NCI-H2107 (cell line): ENCODE measurements at places on chromosomes 3 and 15.
A peak's percentile ranks its signal among the peaks of the same experiment; 100 is the strongest.

DNA sequence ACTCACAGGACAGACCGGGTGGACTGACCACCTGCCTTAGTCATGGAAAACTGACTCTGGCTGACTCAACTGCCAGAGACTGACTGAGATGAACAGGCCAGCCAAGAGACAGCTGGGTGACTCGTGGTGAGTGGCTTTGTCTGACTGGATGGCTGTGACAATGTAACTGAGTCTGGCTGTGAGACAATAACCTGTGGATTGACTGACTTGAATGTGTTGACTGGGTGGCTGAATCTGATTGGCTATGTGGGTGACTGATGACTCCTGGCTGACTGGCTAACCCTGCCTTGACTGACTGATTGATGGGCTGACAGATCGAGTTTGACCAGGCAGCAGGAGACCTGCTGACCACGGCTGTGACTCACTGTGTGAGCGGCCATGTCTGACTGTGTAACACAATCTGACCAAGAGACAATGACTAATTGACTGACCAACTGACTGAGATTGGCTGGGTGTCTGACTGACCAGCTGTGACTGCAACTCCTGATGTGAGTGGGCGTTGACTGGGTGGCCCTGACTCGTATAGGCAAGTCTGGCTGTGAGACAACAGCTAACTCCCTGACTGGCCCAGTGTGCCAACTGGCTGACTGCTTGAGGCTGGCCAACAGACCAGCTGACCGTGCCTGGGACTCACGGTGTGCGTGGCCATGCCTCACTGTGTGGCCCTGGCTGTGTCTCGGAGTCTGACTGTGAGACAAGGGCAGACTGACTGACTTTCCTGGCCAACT is 509.1 kb downstream of the SHQ1 start:
- DNase-seq = no peak

DNA sequence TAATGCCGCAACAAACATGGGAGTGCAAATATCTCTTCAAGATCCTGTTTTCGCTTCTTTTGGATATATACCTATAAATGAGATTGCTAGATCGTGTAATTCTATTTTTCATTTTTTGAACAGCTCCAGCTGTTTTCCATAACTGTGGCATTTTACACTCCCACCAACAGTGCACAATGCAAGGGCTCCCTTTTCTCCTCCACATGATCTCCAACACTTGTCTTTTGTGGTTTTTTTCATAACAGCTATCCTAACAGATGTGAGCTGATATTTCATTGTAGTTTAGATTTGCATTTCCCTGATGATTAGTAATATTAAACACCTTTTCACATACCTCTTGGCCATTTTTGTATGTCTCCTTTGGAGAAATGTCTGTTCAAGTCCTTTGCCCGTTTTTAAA is 58.6 kb upstream of the TJP1 start:
- DNase-seq = no peak

DNA sequence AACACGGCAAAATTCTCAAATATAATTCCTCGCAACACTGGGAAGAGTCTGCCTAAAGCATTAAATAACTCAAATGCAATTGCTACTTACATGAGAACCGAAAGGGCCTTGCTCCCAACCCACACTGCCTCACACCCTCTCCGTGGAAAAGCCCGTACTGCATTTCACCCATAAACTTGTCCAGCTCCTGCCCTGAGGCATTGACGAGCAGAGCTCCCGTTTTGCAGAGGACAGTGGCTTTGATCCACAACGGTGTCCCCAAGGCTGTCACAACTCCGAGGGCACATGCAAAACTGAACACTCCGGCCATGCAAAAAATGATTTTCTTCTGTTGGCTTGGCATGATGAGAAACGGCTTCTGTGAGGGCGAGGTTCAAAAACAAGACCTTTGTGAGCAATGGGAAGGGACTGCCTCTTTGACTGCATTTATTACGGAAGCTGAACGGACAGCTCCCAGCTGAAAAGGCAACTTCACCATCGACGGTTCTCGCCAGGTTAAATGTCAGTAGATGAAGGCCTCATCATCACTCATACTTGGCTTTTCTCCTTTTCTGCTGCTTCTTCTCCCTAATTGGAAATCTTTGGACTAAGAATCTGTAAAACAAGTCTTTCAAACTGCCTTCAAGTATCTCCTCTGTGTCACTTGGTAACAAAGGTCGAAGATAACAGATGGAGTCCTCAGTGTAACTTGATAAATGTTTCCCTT is at the start of gene CLRN1:
Gene CLRN1, minus strand, starts transcription at position 362 of the 706 bp plus-strand sequence. Its CDS starts 19 bp downstream, at position 343.
- no peak for DNase-seq

- no peak for DNase-seq
Observed at GRCh38 chr3:10015461-10015904, 10.8 kb upstream of the FANCD2 start.

GRCh38 chr3:153974614-153975013 is 146.6 kb upstream of the ARHGEF26 start:
- no peak for DNase-seq

- DNase-seq = no peak
Observed at GRCh38 chr3:23440416-23441294, 237.5 kb downstream of the UBE2E2 start.

GRCh38 chr3:132283440-132283839 is 33.8 kb upstream of the ACP3 start:
- DNase-seq = no peak

GRCh38 chr15:71254491-71254890 is 139.2 kb downstream of the THSD4 start:
- no peak for DNase-seq

- DNase-seq = no peak
Observed at GRCh38 chr3:183061391-183062172, 37.7 kb downstream of the MCCC1 start.

- DNase-seq = no peak
Observed at GRCh38 chr3:106120356-106120755, 251.5 kb upstream of the CBLB start.

- peak; percentile 12 for DNase-seq
Observed at GRCh38 chr3:98602078-98602678, 8.8 kb upstream of the CPOX start.

DNA sequence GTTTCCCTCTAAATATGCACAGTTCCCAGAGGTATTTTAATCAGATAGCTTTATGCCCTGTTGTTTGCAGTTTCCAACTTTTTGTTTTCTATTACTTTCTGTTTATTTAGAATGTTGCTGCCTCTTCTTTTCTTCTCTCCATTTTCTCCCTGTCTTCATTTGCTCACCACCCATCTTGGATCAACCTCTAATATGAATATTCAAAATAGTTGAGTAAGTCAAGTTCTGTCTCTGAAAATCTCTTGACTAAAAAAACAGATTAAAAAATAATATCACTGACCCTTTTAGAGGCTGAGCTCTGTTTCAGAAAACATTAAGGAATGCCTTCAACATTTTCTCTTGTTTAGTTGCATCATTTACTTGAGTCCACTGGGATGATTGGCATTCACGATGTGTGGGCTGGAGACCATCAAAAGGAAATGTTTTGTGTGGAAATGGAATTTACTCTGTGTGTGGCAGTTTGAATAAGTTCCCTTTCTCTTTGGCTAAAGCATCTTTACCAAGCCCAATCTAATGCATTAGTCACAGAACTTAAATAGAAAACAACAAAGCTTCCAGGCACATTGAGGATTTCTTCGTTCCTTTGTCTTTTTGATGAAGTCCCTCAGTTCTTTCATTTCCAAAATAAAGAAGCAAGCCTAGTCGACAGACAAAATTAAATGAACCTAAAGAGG is 633.9 kb upstream of the TGFBR2 start:
- no peak for DNase-seq

- DNase-seq = no peak
Observed at GRCh38 chr3:16462679-16463078, 50.8 kb downstream of the RFTN1 start.

DNA sequence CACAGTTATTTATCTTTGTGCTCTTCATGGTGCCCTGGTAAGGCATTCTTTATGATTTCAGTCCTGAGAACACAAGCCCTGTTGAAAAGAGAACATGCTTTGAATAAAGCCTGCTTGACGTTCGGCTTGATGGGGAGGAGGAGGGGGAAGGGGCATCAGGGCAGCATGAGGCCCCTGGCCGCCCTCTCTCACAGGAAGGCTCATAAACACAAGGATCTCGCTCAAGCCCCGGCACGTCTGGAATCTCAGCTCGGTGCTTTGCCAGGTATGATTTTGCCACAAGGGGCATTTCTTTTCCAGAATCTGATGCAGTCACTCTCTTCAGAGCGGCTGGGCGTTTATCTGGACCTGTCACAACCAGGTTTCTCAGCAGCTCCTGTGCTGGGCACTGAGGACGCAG is 129.4 kb downstream of the DNAJB8 start:
- DNase-seq = no peak

- DNase-seq = no peak
Observed at GRCh38 chr15:89209057-89209456, 12.3 kb downstream of the RLBP1 start.

- DNase-seq = no peak
Observed at GRCh38 chr3:188574885-188575284, 420.9 kb downstream of the LPP start.

DNA sequence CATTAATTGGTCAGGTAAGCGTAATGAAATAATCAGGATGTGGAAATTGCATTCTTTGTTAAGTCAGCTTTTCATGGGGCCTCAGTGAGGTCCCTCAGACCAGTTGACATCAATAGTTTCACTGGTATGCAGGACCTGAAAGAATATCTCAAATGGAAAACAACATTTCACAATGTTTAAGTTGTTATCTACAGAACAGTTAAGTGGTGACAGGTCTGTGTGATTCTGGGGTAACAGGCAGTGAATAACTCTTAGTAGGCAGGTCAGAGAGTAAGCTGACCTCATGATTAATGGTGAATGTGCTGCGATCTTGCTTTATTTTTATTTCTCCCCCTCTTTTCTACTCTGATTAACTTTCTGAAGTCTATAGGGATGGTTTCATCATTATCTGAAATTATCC is 28.9 kb upstream of the ACP3 start:
- DNase-seq = no peak

- no peak for DNase-seq
Observed at GRCh38 chr3:107662124-107662507, 139.4 kb downstream of the BBX start.

DNA sequence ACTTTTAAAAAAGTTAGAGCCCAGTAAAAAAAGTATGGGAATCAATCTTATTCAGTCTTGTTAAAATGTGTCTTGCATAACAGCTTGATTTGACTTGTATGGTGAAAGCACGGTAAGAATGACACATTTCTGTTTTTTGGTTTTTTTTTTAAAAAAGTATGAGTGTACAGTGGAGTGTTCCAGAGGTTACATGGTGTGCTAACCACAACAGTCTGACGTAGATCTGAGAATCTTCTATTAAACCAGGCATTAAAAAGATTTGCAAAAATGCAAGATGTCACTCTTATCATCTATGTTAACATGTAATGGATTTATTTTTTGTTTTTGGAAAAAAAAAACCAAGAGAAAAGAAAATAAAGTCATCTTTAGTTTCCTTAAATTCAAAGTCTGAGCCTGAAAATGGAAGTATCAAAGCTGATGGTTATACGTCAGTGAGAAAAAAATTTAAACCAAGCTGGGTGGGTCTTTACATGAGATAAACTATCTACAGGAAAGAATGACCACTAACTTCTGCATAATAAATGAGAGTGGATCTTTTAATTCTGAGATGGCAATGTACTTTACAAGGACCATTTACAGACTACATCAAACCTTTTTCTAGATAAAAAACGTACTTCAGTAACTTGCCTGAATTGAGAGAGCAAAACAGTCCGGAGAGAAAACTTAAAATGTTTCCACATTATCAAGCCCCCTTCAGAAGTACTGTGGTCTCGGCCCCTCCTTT is 1.6 kb downstream of the GABPB1 start:
- no peak for DNase-seq

DNA sequence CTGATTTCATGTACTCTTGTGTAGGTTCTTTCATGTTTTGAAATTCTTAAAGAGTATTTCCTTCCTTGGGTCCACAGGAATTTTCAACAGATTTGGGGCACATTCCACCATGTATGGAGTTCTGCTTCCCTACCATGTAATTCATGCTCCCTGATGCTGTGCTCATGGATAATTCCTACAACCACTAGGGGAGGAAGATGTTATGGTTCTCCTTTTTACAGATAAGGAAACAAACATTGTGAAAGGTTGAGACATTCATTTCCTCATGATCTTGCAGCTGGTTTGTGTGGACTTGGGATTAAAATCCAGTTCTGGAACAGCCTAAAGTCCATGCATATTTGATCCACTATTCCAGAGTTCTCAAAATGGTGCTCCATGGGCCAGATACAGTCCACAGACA is 174.9 kb upstream of the FRMD4B start:
- no peak for DNase-seq

DNA sequence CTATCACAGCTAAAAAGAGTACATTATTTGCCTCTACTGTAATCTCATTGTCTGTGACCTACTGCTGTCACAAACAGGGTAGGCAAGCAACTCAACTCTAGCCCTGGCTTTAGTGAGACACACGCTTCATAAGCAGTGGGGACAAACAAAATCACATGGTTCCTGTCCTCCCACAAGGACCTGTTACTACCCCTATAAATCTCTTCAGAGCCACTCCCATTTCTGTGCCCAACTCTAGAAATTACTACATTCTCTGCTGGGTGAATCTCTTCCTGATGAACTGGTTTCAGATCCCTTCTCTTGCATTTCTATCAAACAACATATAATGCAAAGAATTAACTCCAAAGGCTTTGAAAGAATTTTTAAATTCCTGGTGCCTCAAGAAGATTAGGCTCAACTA is 117.3 kb downstream of the DMXL2 start:
- no peak for DNase-seq

DNA sequence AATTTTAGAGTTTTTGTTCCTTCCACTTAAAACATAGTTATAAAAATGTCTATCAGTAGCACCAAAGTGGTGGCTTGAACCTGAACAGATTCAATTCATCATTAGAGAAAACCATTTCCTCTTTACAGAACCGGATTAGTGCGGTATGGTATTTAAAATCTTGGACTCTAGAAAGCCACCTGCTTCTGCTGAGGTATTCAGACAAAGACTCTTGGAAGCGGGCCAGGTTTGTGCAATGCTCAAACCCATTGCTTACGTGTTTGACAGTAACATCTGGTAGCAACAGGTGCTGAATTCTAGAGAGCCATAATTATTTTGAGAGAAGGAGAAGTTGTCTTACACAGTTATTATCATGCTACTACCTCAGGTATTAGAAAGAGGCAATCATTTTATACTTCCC is 290.5 kb downstream of the NAALADL2 start:
- DNase-seq = peak; percentile 99

DNA sequence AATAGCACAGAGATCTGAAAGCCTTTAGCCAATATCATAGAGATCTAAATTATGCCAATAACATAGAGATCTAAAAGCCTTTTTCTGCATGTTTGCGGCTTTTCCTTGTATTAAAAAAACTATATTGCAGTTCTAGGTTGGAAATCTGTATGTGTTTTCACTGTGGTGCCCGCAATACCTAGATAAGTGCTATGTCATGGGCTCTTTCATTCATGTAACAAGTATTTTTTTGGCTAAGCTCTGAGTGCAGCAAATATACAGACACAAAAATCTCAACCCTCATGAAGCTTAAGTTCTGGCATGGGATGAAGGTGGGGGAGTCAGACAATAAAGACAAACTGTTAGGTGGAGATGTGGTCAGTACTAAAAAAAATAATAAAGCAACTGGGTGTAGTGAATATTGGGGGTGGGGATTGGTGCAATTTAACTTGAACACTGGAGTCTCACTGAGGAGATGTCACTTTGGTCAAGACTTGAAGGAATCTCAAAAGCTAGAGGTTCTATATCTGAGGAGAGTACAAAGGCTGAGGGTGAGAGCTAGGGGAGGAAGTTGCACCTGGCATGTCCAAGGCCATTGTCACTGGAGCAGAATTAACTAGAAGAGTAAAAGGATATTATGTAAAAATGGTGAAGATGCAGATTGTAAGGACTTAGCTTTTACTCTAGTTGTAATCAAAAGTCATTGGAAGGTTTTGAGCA is 973 bp downstream of the BUB1B start:
- DNase-seq = no peak
